ENCODE measurements at places on chromosomes 16 and 17.

GRCh38 chr17:53390575-53390974 lies 432.2 kb upstream of the KIF2B start:
- no peak for DNase-seq

- DNase-seq: no peak
These were observed 16.6 kb downstream of the RMI2 start for GRCh38 chr16:11361701-11362451.

DNA sequence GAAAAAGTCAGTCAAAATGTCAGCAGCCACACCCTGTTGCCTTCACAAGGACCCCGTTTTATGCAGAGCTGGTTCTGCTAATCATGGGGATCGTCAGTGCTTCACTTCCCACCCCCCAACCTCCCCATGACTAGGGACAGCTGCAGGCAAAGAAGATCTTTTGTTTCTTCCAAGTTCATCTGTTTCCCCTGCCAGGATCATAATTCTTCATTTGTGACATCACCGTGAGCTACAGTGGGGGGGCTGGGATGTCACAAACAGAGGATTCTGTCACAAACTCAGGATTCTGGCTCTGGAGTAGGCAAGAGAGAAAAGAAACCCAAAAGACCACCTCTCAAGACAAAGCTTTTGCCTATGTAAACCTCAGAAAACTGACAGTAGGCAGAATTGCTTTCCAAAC lies 24.7 kb downstream of the DNAJC7 start:
- no peak for DNase-seq

DNA sequence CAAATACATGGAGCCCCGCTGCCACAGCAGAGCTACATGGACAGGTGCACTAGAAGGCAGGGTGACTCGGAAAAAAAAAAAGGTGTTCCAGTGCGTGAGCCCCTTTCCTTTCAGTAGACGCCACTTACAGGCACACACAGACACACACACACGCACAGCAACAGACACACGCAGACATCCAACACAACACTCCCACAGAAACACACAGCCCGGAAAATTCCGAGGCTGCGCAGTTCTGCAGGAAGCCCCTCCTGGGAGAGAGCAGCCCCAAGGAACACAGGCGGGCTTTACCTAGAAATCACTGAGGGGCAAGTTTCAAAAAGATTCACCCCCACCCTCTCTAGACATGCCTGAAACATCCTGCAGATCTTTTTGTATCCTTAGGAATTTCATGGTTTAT lies 136.0 kb upstream of the WSB1 start:
- DNase-seq: no peak

DNA sequence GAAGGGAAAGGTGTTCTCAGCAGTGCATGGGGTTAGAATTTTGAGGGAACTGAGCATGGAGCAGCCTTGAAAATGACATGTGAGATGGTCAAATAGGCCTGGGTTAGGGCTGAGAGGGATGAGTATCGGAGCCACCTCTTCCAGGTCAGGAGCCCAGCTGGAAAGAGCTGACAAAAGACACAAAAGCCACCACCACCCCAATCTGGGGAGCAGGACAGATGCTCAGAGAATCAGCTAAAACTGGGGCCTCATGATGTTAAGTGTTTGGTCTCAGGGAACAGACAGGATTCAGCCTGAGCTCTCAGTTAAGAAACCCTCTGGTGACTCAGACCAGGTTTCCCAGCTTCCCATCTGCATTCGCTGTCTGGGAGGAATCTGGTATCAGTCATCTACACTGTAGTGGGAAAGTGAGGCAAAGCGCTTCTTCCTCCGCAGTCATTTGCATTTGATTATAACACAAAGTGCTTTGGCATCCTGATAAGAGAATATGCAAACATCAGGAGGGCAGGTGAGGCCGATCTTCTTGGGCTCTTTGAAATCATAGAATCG lies 2.6 kb downstream of the WNT9B start:
- no peak for DNase-seq

GRCh38 chr16:70728150-70728549 lies 42.3 kb upstream of the MTSS2 start:
- no peak for DNase-seq

GRCh38 chr17:34110315-34110714 lies 144.8 kb upstream of the CCL2 start:
- no peak for DNase-seq

- DNase-seq: no peak
These were observed 23.4 kb downstream of the PGS1 start for GRCh38 chr17:78401891-78402290.

- no peak for DNase-seq
These were observed 170.9 kb downstream of the RAB11FIP4 start for GRCh38 chr17:31562376-31562840.

- no peak for DNase-seq
These were observed 75.0 kb upstream of the LHX1 start for GRCh38 chr17:36862116-36862920.
